ENCODE measurements at places on chromosomes 13 and 19.

DNA sequence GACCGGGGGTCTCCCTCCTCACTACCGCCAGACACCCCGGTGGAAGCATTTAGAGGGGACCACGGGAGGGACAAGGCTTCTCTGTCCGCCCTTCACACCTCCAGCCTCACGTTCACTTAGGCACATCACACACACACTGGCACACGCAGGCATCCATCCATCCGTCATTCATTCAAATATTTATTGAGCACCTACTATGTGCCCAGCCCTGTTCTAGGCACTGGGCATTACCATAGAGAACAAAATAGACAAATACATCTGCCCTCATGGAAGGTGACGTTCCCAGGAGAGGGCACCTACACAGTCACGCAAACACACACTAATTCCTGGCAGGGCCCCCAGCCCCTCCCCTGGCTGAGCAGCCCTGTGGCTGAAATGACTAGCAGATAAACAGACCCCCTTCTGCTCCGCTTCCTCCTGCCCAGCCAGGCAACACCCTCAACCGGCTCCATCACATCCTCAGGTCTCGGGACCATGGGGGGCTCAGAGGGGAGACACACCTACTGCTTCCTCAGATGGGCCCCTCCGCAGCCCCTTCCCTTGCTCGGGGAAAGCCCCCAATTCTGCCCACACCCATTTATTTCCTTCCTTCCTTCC is 3.7 kb upstream of the NOP53 start:
- DNase-seq = no peak

GRCh38 chr13:50226515-50227155 is 211.4 kb downstream of the KCNRG start:
- DNase-seq = no peak

- no peak for DNase-seq
Measured at GRCh38 chr13:79851318-79851717, 370.4 kb downstream of the NDFIP2 start.

DNA sequence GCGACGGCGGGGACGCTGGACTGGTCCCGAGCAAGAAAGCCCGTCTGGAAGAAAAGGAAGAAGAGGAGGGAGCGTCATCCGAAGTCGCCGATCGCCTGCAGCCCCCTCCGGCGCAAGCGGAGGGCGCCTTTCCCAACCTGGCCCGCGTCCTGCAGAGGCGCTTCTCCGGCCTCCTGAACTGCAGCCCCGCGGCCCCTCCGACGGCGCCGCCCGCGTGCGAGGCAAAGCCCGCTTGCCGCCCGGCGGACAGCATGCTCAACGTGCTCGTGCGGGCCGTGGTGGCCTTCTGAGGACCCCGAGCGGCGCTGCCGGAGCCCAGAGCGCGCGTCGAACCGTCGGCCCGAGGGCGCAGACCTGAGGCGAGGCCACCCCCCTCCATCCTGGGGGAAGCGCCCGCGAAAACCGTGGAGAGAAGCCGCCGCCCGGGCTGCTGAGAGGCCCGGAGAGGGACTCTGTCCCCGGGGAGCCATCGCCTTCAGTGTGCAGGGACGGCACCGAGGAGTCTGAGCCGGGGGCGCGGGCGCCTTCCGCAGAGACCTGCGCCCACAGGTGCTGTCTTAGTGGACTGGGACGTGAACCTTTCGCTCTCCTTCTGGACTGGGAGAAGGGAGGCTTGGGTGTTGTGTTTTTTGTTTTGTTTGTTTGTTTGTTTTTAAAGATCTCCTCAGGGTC is 3.5 kb downstream of the IER2 start:
- no peak for DNase-seq

- DNase-seq = peak; percentile 97
Measured at GRCh38 chr19:20167020-20167644, at the start of gene ZNF486. ZNF486 (plus strand) TSS chr19:20167214; CDS start chr19:20167331, 117 bp downstream.

- no peak for DNase-seq
Measured at GRCh38 chr19:36100476-36100875, 10.5 kb upstream of the OVOL3 start.

GRCh38 chr19:43634872-43635560 is 4.6 kb downstream of the CADM4 start:
- peak; percentile 38 for DNase-seq

GRCh38 chr19:44819246-44819832 is 10.4 kb downstream of the BCAM start:
- no peak for DNase-seq

- DNase-seq = no peak
Measured at GRCh38 chr19:6712692-6713670, 7.5 kb downstream of the C3 start.

- DNase-seq = peak; percentile 17
Measured at GRCh38 chr13:51733374-51734298, 70.3 kb downstream of the DHRS12 start.

DNA sequence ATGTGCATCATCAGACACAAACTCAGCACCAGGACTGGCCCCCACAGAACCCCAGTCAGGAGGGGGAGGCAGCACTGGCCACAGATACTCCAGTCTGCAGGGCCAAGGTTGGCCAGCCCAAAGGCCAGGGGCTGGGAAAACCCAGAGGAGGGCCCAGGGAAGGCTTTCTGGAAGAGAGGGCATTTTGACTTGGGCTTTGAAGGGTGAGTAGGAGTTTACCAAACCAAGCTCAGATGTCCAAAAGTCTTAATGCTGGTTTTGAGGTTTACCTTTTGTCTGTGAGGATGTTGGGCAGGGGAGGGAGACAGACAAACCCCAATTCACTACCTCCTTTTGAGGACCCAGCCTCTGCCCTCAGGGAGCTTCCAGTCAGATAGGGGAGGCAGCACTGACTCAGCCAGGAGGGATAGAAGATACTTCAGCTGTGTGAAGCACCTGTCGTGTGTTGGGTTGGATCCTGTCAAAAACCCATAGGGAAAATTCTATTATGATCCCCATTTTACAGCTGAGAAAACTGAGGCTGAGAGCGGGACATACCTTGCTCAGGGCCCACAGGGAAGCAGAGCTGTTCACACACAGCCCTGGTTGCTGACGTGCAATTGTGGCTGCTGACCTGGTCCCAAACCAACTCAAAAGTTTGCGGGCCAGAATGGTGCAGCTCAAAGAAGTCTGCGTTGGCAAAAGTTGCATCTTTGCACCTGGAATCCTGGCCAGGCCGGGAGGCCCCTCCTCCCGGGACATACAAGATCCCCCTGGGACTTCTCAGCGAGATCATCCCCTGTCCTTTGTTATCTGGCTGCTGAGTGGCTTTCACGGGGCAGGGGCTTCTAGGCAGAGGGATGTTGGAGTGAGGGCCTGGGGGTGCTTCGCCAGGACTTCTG is 13.1 kb downstream of the CILP2 start:
- DNase-seq = no peak

GRCh38 chr19:16429759-16430091 is 42.0 kb downstream of the EPS15L1 start:
- no peak for DNase-seq

GRCh38 chr13:20525144-20525600 is 485 bp downstream of the CRYL1 start:
- DNase-seq = peak; percentile 6

GRCh38 chr19:6298413-6298812 is 18.6 kb upstream of the MLLT1 start:
- no peak for DNase-seq

- DNase-seq = no peak
Measured at GRCh38 chr13:83214452-83214851, 667.8 kb downstream of the SLITRK1 start.

GRCh38 chr19:8390617-8390981 is 439 bp downstream of the RAB11B start:
- peak; percentile 91 for DNase-seq

DNA sequence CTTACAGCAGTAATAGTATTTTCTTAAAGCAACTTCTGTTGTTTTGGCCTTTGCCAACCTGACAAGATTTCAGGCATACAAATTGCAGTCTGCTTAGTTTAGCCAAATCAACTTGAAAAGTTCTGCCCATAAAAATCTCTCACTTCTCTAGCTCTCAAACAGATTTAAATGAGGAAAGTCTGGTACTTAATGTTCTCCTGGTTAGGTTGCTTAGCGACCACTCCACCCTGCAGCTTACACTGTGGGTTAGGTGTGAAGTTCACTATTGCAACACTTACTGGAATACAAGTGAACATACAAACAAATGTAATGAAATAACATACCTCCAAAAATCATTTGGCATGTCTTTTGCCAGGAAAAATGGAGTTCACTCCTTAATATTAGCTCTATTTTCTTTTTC is 178.7 kb upstream of the PCDH9 start:
- no peak for DNase-seq

DNA sequence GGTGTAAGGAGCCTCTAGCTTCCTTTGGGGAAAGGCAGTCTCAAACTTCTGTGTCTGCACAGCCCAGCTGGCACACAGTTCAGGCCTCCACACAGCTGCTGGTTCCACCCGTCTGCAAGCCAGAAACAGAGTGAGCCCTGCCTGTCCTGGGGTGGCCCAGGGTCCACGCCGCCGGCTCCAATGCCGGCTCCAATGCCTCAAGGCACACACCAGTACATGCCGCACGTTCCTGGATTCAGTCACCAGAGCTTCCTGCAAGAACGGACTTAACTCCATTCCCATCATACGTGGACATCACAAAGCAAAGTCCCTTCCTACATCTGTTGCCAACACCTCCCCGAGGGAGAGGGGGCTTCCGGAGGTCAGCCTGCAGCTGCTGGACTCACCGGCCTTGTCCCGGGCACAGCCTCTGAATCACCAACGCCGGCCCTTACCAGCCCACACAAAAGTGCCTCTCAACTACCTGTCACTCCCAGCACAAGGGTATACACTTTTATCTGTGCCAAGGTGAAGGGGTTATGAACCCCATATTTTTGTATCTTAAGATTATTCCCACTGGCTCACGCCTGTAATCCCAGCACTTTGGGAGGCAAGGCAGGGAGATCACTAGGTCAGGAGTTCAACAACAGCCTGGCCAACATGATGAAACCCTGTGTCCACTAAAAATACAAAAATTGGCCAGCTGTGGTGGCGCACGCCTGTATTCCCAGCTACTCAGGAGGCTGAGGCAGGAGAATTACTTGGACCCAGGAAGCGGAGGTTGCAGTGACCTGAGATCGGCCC is 8.5 kb downstream of the SH3GL1 start:
- DNase-seq = no peak

DNA sequence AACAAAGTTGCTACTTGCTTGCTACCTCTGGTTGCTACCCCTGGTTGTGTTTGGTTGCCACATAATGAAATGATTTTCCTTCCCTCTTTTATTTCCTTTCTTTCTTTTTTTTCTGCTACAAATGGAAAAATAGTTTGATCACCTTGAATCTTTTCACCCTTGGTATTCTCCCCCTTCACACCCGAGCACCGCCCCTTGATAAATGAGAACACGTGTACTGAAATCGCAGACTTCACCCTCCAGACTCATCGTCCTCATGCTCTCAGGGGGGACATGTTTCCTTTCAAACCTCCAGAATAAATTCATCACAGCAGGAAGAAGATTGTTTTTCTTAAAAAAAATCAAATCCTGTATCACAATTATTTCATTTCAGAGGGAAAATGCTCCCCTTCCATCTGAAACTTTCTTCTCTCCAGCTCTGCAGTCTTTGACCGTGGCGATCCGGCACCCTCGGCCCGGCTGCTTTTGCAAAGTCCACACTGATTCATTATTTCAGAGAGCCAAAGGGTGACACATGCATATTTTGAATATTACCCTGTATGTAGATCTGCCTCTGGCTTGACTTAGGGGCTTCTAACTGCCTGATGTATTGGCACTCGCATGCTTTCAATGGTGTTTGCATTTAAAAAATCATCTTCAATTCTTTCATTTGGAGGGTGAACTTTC is 222.6 kb upstream of the MAB21L1 start:
- DNase-seq = peak; percentile 86

DNA sequence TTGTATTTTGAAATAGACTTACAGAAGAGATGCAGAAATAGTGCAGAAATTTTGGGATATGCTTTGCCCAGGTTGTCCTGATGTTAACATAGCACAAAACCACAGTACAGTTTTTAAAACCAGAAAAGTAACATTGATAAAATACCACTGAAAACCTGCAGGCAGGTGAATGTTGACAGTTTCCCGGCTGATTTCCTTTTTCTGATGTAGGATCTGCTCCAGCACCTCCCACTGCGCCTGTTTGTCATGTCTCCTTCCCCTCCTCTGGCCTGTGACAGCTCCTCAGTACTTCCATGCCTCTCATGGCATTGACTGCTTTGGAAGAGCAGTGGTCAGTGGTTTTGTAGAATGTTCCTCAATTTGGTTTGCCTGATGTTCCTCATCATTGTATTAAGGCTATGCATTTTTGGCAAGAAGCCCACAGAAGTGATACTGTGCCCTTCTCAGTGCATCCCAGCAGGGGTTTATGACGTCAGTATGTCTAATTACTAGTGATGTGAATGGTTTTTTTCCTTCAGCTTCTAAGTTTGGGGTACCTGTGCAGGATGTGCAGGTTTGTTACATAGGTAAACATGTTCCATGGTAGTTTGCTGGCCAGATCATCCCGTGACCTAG is 31.0 kb downstream of the TDRD12 start:
- no peak for DNase-seq

DNA sequence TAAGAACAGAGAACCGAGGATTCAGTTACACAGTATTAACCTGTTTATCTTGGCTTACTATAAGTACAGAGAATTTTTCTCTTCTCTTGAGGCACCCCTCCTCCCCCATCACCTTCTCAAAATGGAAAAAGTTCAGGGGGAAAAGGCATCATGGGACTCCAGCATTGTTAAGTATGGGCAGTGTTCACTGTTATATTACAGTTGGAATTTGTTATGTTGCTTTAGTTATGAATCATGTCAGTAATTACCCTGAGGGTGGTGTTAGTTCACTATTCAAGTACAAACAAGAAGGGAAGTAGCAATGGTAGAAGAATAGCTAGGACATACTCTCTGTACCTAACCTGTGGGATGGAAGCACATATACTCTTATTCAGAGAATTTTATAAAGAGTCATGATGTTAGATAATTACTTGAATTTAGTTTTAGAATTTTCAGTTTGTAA is 12.0 kb downstream of the LPAR6 start:
- peak; percentile 81 for DNase-seq

DNA sequence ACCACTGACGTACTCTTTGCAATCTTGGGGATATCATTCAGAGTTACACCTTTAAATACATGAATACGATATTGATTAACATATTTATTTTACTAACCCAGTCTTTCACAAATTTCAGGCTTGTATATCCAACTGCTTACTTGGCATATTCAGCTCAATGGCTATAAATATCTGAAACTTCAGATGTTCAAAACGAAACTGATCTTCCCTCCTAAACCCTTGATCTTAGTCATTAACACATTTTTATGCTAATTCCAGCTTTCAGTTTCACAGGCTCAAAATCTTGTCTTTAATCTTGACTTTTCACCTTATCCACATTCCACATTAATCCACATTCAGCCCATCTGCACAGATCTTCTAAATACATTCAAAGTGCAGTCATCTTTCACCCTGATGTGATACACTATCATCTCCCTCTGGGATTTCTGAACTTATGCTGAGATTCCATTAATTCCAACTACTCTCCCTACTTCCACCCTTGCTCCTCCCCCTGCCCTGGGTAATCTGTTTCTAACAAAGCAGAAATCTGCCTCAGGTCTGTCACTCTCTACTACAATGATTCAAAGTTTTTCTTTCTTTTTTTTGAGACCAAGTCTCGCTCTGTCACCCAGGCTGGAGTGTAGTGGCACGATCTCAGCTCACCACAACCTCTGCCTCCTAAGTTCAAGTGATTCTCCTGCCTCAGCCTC is 387.2 kb downstream of the GPC5 start:
- no peak for DNase-seq

GRCh38 chr19:23855676-23856075 is 59.0 kb upstream of the ZNF726 start:
- DNase-seq = no peak
